ENCODE measurements at places on chromosomes 13 and 19.

DNA sequence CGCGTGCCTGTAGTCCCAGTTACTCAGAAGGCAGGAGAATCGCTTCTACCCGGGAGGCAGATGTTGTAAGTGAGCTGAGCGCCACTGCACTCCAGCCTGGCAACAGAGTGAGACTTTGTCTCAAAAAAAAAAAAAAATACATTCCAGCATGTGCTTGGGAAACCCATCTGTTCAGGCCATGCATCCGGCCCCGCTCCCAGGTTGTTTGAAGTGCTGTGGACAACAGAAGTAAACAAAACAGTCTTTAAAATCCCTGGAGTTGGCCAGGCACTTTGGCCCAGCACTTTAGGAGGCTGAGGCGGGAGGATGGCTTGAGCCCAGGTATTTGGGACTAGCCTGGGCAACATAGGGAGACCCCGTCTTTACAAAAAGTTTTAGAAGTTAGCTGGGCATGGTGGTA is 3.2 kb upstream of the PTPRS start:
- DNase-seq = no peak

- no peak for DNase-seq
Observed at GRCh38 chr13:46864941-46865340, 31.9 kb downstream of the HTR2A start.

- DNase-seq = peak; percentile 71
Observed at GRCh38 chr19:48969276-48970138, 4.4 kb downstream of the FTL start.

- DNase-seq = no peak
Observed at GRCh38 chr13:38090913-38091312, 221.3 kb upstream of the TRPC4 start.

DNA sequence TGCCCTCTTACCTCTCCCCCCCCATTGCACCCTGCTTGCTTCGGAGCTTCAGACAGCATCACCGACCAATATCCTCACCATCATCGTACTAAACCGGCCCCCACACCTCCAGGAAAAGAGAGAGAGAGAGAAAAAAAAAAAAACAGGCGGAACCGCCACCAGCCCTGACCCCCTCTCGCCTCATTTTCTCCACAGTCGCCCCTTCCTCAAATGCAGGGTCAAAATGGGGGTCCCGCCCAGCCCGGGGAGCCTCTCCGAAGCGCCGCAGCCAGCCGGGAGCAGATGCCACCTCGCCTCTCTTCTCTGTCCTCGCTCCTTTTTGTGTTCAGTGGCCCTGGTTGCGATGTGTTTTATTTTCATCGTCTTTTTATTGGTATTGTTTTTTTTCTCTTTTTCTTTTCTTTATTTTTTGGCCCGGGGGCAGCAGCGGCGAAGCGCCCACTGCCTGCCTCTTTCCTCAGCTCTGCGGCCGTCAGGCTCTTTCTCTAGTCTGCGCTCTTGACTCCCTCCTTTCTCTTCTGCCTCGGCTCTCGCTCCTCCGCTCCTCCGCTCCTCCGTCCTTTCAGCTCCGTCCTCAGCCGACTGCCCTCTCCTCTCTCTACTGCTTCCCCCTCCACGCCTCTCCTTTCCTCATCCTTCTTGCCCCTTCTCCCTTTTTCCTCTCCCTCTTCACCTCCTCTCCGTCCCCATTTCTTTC is 41.4 kb downstream of the DEDD2 start:
- DNase-seq = no peak

Measured in common myeloid progenitor, CD34-positive (primary cell).